Caudate nucleus (tissue), 63 donors: ENCODE measurements at places on chromosomes 5 and 9.
A peak's percentile ranks its signal among the peaks of the same experiment; 100 is the strongest.

- no peak for DNase-seq
These were observed 83.7 kb downstream of the BOD1 start for GRCh38 chr5:173532689-173533250.

GRCh38 chr5:109192027-109192426 is 217.7 kb downstream of the PJA2 start:
- no peak for DNase-seq

DNA sequence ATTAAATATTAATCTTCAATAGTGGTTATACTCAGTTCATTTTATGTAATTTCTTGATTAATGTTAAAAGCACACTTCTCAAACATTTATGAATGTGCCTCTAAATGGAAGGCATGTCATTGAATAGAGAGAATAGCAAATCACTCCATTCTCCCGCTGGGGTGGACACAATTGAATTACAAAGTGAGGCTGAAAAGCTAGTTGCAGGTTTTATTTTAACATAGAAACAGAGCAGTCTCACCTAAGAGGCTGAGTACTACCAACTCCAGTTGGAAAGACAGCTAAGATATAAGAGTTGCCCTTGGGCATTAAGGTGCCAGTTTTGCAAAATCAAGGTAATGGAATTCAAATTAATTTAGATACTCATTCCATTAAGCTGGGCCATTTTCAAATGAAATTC is 147.2 kb downstream of the PCSK1 start:
- no peak for DNase-seq

DNA sequence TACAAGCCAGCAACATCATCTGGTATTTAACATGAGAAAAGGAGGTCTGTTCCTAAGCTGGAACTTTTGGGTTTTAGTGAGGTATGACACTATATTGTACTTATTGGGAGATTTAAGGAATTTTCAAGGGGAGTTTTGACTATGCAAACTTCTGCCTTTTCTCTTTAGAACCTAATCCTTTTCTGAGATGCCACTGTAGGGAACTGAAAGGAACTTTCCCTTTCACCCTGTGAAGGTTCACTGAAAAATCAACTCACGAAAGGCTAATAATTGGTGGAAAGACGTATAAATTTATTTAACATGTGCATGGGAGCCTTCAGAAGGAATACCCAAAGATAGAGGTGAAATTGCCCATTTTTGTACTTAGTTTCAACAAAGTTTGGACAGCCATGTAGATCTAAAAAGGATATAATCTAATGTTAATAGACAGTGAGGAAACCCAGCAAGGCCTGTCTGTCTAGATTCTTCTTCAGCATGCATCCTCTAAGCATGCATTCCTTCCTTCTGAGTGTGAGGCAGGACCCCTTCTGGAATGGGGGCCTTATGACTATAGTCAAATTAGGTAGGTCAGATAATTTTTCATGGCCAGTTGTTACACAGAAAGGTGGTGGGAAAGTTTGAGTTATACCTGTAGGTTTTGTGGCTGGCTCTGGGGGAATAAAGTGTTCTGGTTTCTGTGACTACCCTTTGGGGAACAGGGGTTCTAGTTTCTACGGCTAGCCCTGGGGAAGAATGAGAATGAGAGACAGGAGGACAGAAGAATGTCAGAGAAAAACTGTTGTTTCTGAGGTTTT is 200.3 kb downstream of the C9orf152 start:
- no peak for DNase-seq

GRCh38 chr5:58498340-58498942 is 7.2 kb downstream of the GAPT start:
- DNase-seq, result peak; percentile 5

GRCh38 chr9:113556877-113557593 is 93.5 kb downstream of the RGS3 start:
- no peak for DNase-seq

GRCh38 chr9:1051584-1052275 is 1.6 kb downstream of the DMRT2 start:
- no peak for DNase-seq

DNA sequence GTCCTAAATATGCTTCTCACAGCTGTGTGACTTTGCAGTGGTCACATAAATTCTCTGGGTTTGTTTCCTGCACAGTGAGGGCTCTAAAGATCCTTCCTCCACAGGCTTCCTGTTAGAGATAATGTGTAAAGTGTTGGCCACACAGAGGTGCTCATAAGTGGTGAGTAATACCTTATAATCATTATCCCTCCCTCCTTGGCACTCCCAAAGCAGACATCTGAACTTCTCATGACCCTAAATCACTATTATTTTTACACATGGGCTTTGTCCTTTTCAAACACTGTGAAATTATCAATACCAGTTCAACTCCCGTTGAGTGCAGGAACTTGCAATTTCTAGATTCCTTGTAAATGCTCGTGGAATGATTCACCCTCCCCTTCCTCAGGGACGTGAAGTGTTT is 100.2 kb downstream of the BRINP1 start:
- no peak for DNase-seq

DNA sequence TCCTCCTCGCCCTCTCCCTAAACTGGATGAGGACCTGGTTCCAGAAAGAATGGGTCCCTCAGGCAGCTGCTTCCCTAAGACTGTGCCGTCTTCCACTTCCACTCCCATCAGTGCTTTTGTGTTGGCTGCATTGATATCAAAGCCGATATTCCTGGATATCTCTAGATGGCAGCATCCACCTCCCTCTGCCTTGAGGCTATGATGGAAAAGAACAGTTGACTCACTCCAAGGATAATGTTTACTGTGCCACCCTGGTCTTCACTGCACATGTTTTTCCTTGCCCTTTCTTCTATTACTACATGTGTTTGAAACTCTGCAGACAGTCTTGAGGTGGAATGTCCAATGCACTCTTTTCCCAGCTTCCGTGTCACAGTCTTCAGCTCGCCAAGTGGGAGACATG is 211.6 kb downstream of the MAST4 start:
- peak; percentile 15 for DNase-seq

GRCh38 chr9:88748566-88749261 is 213.7 kb downstream of the NXNL2 start:
- no peak for DNase-seq

DNA sequence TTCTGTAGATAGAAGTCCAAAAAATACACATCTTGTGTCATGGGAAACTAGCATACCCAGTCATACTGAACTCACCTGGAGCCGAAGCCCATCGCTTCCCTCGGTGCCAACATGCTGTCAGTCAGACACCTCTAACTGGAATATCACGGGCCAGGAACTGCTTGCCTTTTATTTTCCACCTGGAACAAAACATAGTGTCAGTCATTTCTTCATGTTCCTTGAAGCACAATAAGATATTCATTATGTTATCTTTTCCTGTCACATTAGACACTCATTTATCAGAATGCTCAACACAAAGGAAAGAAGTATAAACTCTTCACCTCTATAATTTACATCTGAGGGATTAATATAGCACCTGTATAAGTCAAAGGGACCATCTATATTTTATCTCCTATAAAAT is 674.4 kb downstream of the PTPRD start:
- DNase-seq, result no peak

- DNase-seq, result no peak
These were observed 72.0 kb upstream of the IQGAP2 start for GRCh38 chr5:76331126-76331525.

DNA sequence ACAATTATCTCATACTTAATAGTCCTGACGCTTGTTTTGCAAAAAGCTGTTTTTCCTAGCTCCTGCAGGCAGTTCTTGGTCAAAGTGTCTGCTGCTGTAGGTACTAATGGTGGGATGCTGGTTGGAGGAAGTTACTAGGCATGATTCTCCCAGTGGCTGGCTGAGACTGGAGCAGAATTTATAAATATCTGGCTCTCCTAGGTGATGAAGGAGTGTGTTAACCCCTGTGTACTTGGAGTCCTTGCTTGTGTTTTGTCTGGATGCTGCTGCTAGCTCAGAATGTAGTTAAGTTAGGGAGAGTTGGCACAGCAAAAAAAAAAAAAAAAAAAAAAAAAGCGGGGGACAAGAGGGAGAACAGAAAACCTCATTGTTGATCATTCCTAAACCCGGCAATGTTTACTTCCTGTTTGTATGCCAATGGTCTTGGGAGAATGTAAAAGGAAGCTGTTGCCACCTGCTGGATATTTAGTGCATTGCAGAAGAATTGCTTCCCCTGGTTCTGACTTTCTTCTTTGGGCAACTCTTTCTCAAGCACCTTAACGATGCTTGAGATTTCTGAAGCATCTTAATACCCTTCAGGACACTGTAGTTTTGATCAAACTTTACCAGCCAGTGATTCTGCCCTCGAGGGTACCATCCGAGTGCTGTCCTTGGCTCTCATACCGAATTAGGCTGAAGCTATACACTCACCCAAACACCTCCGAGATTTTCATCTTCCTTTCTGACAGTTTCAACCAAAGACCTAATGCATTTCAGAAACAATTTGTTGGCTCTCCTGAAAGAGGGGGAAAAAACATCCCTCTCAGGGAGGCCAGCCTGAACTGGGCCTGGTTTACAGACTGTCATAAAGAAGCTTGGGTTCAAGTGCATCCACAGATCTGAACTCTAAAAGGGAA is 71.7 kb upstream of the WWC1 start:
- DNase-seq, result peak; percentile 52

GRCh38 chr5:60888359-60889061 is 44.4 kb upstream of the ELOVL7 start:
- DNase-seq, result no peak

DNA sequence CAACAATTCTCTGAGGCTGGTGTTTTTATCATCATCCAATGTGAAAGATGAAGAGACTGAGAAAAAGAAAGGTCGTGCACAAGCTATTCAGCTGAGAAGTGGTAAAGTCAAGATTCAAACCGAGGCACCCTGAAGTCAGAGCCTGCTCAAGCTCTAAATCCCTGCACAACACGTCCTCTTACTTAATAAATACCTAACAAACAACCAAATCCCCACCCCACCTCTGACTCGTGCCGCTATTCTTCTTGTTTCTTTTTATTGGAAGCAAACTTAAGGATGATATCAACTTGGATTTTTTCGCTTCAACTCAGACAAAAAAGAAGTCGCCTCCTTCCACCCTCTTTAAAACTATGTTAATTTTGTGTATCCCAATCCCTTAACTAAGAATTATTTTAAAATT is 140.2 kb downstream of the CEP120 start:
- no peak for DNase-seq

- no peak for DNase-seq
These were observed 35.6 kb downstream of the BRINP1 start for GRCh38 chr9:119333507-119334229.

- DNase-seq, result no peak
These were observed 261.4 kb downstream of the PDZD2 start for GRCh38 chr5:31900296-31900865.
